Epithelial cell of prostate (primary cell): ENCODE measurements at places on chromosomes 11 and 22.

GRCh38 chr22:38782402-38783094 is 11.4 kb downstream of the DNAL4 start:
- no peak for DNase-seq

DNA sequence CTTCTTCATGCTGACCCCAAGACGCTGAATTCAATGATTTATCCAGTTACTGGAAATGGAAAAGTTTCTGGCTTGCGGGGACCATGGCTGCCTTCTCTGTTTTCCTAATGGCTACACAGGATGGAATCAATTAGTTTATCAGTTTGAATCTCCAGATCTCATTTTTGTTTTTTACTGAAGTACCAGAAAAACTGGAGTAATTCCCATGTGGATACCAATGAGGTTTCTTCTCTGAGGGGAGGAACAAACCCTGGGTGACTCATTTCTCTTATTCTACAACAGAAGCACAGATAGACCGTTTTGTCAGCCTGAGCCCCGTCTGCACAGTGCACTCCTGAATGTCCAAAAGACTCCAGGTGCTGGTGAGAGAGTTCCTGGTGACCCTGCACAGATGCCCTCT is 3.4 kb downstream of the ZNF195 start:
- no peak for DNase-seq

GRCh38 chr22:38981992-38982927 is at the start of gene APOBEC3B:
Gene APOBEC3B, plus strand, starts transcription at chr22:38982347. Its CDS starts 107 bp downstream, at chr22:38982454.
- peak; percentile 96 for DNase-seq

DNA sequence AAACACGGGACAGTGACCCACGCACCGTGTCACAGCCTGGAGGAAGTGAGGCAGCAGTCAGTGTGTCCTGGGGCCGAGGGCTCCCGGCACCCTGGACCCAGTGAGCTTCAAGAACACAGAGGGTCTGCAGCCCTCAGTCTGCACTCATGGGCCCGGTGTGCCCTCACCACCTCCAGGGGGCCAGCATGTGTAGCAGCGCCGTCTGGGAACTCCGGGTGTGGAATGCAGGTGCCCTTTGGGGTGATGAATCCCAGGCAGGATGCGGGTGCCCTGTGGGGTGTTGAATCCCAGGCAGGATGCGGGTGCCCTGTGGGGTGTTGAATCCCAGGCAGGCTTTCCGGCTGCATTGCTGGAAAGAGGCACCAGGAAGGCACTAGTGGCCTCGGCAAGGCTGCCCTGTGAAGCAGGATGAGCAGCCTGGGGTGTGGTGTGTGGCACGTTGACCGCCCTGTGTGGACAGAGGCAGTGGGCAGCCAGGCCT is 1399.9 kb downstream of the BRD1 start:
- DNase-seq = no peak

DNA sequence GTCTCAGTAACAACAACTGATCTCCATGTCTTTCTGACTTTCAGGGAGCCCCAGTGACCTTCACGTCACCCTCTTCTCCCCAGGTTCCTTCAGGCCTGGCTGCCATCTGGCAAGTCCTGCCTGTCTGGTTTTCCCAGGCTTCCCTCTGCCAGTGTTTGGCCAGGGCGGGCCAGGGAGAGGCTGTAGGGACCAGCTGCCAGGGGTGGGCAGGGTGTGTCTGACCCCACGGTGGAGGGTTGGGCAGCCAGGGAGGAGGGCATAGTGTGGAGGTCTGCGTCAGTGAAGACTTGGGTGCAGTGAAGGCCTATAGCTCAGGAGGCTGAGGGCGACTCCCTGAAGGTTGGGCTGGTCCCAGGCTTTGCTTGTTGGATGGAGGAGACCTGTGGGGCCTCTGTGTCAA is 11.9 kb upstream of the MRGPRX2 start:
- DNase-seq = no peak

- DNase-seq = peak; percentile 92
Measured at GRCh38 chr11:69274531-69275016, 19.4 kb upstream of the MYEOV start.

DNA sequence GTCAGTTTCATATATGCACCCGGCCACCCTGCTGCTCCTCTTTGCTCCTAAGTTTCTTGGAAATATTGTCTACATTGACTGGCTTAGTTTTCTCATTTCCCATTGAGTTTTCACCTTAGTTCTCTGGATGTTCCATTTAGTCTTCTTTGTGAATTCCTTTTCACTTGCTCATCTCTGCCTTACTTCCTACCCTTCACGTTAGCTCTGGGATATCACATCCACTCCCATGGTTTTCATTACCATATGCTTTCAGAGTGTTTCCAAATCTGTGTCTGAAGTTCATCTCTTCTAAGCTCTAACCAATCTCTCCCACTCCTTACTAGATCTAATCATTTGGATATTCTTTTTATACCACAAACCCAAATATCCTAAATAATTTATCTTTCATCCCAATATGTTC is 226.4 kb downstream of the FAM76B start:
- DNase-seq = no peak

DNA sequence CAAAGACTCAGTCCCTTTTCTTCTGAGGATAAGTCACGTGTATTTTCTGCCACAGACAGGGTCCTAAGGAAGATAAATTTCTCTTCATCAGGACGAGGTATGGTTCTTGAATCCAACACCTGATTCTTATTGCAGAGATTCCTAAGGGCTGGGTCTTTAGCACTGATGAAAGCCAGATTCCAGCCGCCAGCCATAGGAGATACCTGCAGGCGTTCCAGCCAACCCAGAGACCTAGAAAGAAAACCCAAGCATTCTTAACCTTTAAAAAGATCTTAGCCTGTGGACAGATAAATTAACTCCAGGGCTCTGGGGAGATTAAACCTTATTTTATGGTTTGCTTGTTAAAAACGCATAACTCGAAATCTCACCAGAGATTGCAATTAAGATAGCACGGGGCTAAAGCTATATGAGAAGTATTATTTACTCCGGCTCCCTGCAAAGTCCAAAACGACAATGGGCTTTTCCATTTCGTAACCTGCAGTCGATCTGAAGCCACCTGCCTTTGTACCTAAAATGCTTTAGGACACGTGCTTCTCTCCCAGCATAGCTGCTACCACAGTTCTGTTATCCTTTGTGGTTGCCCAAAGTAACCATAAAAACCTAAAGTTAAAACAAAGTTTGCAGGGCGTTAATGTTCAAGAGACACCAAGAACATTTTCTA is 104.5 kb downstream of the NXPE2 start:
- DNase-seq = no peak

- peak; percentile 33 for DNase-seq
Measured at GRCh38 chr11:59267196-59267595, 54.5 kb upstream of the MPEG1 start.

GRCh38 chr11:76910620-76911414 is 50.1 kb downstream of the ACER3 start:
- no peak for DNase-seq

DNA sequence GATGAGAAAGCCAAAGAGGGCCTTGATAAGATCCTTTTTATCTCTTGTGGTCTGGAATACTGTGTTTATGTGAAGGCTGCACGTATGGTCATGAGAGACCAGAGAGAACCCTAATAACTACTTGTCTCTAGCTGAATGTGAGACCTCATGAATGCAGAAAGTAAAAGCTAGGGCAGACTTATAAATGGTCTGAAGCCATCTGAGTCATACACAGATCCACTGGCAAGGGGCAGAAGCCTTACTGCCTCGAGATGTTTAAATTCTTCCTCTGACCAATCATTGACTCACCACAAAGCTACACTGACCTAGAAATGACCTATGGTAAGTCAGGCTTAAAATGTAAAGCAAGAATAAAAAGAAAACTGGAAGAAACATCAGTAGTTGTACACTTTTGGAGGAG is 22.7 kb upstream of the OR4B1 start:
- DNase-seq = peak; percentile 22

GRCh38 chr11:27234043-27234668 is 128.9 kb downstream of the CCDC34 start:
- DNase-seq = no peak

DNA sequence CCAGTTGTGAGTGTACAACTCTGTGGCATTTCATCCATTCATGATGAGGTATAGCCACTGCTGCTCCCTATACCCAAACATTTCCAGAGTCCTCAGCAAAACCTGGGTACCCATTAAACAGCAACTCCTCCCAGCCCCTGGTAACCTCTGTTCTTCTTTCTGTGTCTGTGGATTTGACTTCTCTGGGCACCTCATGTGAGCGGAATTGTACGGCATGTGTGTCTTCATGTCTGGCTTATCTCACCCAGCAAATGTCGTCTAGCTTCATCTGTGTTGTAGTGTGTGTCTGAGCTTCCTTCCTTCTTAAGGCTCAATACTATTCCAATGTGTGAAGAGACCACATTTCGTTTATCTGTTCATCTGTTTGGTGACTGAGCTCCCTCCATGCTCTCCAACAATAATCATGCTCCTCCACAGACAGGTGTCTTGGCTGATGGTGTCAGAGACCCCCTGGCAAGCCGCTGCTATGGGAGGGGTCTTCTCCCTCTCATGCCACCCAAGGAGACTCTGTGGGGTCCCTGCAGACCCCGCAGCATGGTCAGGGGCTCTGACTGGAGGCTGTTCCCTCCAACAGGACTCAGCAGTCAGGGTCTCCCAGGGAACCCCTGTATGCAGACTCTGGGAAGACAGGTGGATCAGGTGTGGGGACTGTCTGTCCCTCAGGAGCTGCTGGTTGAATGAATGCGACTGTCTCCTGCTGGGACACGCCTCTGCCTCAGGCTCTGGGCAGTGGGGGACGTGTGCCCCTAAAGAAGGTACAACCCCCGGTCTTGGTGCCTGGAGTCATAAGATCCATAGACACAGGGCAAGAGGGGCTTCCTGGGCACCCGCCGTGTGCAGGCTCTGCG is 52.7 kb downstream of the SMIM38 start:
- DNase-seq = no peak

- DNase-seq = no peak
Measured at GRCh38 chr11:60873533-60873932, 6.2 kb downstream of the ZP1 start.

DNA sequence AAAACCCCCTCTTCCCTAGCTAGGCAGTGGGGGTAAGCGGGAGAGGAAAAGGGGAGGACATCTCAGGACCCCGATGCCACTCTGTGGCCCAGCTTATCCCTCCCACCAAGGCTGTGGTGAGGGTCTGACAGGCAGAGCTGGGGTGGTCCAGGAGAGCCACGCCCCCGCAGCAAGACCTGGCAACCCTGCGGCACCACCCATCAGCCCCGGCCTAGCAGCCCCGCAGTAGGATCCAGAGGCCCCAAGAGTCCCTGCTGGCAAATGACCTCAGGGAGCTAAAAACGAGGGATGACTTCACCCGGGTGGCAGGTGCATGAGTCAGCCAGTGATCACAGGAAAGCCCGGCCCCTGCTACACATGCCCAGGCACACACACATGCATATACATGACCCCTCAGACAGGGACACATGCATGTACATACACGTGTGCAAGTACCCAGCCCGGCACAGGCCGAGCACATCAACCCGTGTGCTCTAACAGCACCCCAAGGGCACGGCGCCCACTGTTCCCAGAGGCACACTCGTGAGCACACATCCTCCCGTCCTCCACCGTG is 32.3 kb downstream of the ARVCF start:
- DNase-seq = peak; percentile 77

- DNase-seq = no peak
Measured at GRCh38 chr11:77517226-77517625, 43.3 kb upstream of the PAK1 start.

DNA sequence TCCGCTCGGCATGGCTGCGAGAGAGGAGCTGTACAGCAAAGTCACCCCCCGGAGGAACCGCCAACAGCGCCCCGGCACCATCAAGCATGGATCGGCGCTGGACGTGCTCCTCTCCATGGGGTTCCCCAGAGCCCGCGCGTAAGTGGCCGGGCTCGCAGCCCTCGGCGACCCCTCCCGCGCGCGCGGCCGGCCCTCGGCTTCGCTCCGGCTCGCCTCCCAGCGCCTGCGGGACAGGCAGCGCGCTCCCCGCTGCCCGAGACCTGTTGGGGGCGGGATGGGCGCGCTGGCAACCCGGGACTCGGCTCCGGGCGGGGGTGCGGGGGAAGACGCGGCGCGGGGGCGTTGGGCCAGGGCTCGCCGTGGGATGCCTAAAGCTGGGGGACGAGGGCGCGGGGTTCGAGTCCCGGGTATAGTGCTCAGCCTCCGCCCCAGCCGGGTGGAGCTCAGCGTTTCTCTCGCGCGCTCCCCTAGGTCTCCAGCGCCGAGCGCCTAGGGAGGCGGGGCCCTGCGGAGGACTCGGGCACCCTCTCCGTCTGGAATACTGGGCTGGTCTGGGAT is 630 bp downstream of the UBASH3B start:
- DNase-seq = no peak

GRCh38 chr22:17954200-17954859 is 70.0 kb downstream of the MICAL3 start:
- DNase-seq = no peak

- no peak for DNase-seq
Measured at GRCh38 chr11:76642341-76642740, 28.2 kb downstream of the LRRC32 start.

DNA sequence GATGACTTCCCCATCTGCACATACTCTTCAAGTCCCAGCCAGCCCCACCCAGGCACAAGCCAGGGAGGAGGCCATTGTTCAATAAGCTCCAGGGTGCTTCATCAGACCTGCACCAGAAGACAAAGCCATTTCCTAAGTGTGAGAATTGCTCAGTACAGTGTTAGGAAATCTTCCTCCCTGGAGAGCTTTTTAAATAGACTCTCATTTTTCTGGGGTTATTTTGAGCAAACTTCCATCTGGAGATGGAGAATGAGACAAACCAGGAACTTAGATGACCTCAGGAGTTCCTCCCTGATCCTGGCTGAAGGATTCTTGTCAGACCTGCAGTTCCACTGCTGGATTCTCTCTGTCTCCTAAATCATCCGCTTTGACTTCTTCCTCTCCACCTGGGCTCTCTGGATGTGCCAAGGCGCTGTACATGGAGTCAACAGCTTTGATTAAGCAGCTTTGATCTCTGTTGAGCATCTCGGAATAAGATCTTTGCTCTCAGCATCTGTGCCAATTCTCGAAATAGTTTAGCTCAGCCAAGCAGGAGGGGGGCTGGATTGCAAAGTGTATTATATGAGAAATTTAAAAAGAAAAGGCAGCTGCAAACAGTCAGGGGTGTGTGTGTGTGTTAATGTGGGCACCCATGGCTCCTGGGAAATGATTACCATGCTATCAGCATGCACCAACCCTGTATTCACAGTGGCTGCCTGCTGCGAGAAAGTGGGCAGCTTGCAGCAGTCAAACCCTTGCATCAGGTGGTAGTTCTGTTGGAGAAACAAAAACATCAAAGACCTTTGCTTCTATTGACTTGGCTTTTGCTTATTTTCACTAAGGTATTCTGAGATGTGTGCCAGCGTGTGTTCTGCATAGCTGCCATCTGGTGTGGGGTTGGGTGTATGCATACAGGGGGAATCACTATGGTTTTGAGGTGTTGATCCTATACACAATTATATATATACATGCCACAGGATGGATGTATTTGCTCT is 70.2 kb upstream of the NAV2 start:
- no peak for DNase-seq

- no peak for DNase-seq
Measured at GRCh38 chr11:26204101-26204500, 127.8 kb upstream of the ANO3 start.

DNA sequence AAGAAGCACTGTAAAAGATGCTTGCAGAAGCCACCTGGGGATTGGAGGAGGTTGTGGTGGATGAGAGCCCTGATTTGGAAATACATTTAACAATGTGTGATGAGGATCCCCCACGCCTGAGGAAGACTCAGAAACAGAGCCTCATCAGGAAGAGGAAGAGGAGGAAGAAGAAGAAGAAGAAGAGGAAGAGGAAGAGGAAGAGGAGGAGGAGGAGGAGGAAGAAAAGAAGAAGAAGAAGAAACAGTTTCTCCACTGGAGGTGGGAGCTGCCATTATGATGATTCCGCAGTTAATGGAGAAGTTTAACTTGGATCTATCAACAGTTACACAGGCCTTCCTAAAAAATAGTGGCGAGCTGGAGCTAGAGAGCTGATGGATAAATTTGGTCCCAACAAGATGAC is 50.1 kb downstream of the CECR2 start:
- no peak for DNase-seq
